ENCODE measurements at places on chromosomes 5 and 9. TPM values are rescaled to one million over a fixed set of nuclear protein-coding genes. Genes with fewer than 3 reads are reported as not detected.

The NOXA1 gene
- total RNA-seq: 0.97 TPM

- H3K36me3 ChIP-seq: no peaks in the 10 kb centered on the region
- no peak overlapping the region for H3K4me3 ChIP-seq
- no peaks in the 10 kb centered on the region for H3K4me1 ChIP-seq
- no peak overlapping the region for H3K27ac ChIP-seq
These were observed 151.4 kb downstream of the LPAR1 start for GRCh38 chr9:110886832-110887231.

DNA sequence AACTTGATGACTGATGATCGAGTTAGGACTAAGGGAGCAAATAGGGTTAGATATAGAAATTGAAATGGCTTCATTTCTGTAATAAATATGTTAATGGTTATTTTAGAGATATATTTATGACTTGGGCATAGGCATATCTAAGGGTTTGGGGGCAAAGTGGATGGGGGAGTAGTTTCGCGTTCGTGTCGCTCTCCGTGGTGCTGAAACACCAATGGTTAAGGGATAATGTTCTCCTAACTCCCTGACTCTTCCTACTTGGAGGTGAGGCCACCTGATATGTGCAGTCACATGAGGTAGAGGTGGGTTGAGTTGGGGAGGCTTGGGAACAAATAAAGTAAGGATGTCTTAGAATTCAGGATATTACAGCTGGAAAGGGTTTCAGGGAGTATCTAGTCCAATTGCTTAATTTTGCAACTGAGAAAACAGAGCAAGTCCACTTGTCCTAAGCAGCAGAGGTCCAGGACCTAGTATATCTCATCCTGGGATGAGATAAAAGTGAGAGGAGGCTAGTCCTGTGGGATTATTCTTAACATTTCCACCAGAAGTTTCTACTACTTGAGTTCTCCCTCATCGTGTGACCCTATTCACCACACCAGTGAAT lies 44.0 kb upstream of the MAP1B start:
- DNase-seq: peak; percentile 37
- H3K4me3 ChIP-seq: no peak overlapping the region
- H3K4me1 ChIP-seq: no peaks in the 10 kb centered on the region
- H3K27me3 ChIP-seq: peaks cover 11% of the 10 kb centered on the region
- no peak overlapping the region for H3K27ac ChIP-seq
- no peaks in the 10 kb centered on the region for H3K36me3 ChIP-seq

The SLC25A2 gene
- total RNA-seq: 0.27 TPM

- H3K36me3 ChIP-seq: no peaks in the 10 kb centered on the region
- H3K4me3 ChIP-seq: no peak overlapping the region
- no peaks in the 10 kb centered on the region for H3K4me1 ChIP-seq
- H3K27ac ChIP-seq: no peak overlapping the region
- no peaks in the 10 kb centered on the region for H3K27me3 ChIP-seq
These were observed 72.9 kb upstream of the SLC44A1 start for GRCh38 chr9:105171589-105171988.

DNA sequence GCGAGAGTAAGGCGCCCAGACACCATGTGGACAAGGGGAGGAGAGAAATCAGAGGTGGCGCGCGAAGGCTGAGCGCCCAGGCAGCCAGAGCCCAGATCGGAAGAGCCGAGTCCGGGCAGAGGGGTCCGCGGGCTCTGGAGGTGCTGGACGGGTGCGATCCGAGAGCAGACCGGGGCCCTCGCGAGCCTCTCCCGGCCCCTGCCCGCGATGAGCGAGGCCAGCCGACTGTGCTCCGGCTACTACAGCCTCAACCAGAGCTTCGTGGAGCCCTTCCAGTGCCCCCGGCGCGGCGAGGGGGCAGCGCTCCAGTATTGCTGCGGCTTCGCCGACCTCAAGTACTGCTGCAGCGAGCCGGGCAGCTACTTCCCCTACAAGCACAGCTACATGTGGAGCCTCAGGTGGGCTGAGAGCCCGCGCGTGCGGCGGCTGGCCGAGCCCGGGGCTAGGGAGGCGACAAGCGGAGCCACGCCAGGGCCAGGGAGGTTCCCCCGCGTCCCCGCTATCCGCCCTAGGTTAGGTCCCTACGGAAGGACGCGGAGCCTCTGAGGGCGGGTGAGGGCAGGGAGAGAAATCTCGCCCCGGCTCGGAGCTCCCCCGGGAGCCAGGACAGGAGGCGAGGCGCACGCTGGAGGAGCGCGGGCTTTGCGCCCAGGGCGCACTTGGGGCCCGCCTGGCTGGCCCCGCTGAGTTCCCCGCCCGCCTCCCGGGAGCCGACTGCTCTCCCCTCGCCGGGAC lies at the start of gene SHISAL2B:
SHISAL2B (plus strand) TSS at position 87 of the 735 bp plus-strand sequence; CDS start at position 208, 121 bp downstream.
- no peaks in the 10 kb centered on the region for H3K36me3 ChIP-seq
- H3K27me3 ChIP-seq: peaks cover 43% of the 10 kb centered on the region
- DNase-seq: peak; percentile 12
- no peak within 1 kb of the TSS for H3K27ac ChIP-seq
- H3K4me1 ChIP-seq: peaks cover 4% of the 10 kb centered on the region

The GLRX gene
- 21.0 TPM for total RNA-seq

GRCh38 chr5:158292981-158293380 lies 434.0 kb upstream of the CLINT1 start:
- no peak overlapping the region for H3K4me3 ChIP-seq
- no peaks in the 10 kb centered on the region for H3K36me3 ChIP-seq
- DNase-seq: no peak

DNA sequence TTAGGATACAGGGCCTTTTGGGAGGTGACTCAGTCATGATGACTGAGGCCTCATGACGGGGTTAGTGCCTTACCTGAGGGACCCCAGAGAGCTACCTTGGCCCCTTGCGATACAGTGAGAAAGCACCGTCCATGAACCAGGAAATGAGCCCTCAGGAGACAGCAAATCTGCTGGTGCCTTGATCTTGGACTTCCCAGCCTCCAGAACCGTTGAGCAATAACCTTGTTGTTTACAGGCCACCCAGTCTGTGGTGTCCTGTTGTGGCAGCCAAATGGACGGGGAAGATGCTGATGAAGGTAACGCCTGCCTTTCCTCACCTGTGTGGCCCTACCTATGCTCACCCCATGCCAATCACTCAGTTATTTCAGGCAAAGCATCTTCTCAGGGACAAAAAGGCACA lies 5.6 kb upstream of the GFPT2 start:
- peaks cover 5% of the 10 kb centered on the region for H3K4me1 ChIP-seq
- no peaks in the 10 kb centered on the region for H3K36me3 ChIP-seq
- no peak overlapping the region for H3K4me3 ChIP-seq

The SETD9 gene
- total RNA-seq: 5.4 TPM

GRCh38 chr9:129198319-129199043 lies 20.4 kb upstream of the IER5L start:
- no peak overlapping the region for H3K4me3 ChIP-seq
- peaks cover 3% of the 10 kb centered on the region for H3K4me1 ChIP-seq

GRCh38 chr5:71600783-71601182 lies 13.6 kb downstream of the MCCC2 start:
- H3K27me3 ChIP-seq: no peaks in the 10 kb centered on the region
- peaks cover 33% of the 10 kb centered on the region for H3K4me1 ChIP-seq
- H3K27ac ChIP-seq: peak overlapping the region; percentile 93
- peaks cover 49% of the 10 kb centered on the region for H3K36me3 ChIP-seq
- peak overlapping the region; percentile 17 for H3K4me3 ChIP-seq
- DNase-seq: no peak

The CDC25C gene
- 19.0 TPM for total RNA-seq

DNA sequence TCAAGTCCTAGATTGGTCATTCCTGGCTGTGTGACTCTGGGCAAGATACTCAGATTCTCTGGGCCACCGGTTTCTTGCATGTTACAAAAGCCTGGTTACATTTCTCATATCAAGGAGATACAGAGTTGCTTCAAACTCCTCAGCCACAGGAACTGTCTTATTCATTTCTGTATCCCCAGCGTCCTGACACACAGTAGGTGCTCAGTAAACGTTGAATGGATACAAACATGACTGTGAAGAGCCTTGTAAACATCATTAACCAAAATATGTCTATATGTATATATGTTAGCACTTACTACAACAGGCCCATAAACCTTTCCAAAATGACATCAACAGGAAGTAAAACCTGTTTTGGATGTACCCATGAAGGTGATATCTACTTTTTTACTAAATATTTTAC lies 1.6 kb downstream of the CLTB start:
- no peaks in the 10 kb centered on the region for H3K27me3 ChIP-seq
- DNase-seq: no peak
- H3K36me3 ChIP-seq: peaks cover 5% of the 10 kb centered on the region
- peaks cover 36% of the 10 kb centered on the region for H3K4me1 ChIP-seq
- peak overlapping the region; percentile 74 for H3K4me3 ChIP-seq

Data from activated CD4-positive, alpha-beta T cell treated with anti-CD3 and anti-CD28 coated beads for 36 hours (primary cell).